HFF-Myc (cell line): ENCODE measurements at places on chromosomes 16 and 17.

DNA sequence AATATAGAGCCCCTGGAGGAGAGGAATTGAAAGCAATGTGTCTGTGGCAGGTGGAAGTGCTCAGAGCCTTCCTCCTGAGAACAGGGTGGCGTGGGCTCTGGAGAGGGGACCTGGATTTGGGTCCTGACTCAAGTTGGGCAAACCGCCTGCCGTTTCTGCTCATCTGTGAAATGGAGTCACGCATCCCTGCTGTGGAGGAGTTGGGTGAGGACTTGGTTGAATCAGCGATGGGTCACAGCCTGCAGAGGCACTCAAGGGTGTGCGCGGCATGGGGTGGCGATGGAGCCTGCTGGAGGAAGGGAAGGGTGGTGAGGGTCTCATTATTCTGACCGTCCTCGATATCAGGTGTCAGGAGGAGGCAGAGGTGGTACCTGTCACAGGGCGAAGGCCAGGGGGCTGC lies 3.1 kb downstream of the ADAD2 start:
- no peak for DNase-seq

- no peak for DNase-seq
These were observed 96.7 kb downstream of the TRIM37 start for GRCh38 chr17:59010026-59010425.

DNA sequence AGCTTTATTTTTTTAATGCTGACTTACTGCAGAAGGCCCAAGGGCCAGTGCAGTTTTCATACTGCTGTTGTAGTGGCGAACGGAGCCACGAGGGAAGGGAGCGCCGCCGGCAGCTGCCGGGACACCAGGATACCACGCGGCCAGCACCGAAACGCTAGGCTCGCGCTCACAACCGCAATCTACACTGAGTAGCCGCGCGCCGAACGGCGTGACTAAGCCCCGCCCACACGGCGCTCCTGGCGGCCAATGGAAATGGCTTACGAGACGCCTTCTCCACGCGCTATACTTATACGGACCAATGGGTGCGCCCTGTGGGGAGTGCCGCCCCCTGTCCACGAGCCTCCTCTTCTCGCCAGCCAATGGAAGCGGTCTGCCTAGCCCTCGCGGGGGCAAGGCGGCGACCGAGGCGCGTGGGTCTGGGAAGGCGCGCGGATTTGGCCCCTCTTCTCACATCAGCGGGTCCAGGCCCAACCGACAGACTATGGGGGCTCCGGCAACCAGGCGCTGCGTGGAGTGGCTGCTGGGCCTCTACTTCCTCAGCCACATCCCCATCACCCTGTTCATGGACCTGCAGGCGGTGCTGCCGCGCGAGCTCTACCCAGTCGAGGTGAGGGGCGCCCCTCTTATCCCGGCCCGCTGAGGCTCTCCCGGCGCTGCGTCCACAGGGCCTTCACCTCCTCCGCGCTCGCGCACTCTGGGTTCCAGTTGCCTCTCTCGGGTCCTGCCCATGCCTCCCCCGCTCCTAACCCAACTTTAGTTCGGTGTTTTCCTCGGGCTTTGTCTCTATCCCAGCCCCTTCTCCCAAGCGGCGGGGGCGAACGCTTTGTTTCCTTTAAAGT lies at the start of gene TMEM97:
Gene TMEM97 (plus strand): TSS at position 442 of the 839 bp plus-strand sequence. CDS start 40 bp downstream, at position 482.
- peak; percentile 91 for DNase-seq

- peak; percentile 29 for DNase-seq
These were observed 11.1 kb downstream of the TSPOAP1 start for GRCh38 chr17:58317421-58318064.

DNA sequence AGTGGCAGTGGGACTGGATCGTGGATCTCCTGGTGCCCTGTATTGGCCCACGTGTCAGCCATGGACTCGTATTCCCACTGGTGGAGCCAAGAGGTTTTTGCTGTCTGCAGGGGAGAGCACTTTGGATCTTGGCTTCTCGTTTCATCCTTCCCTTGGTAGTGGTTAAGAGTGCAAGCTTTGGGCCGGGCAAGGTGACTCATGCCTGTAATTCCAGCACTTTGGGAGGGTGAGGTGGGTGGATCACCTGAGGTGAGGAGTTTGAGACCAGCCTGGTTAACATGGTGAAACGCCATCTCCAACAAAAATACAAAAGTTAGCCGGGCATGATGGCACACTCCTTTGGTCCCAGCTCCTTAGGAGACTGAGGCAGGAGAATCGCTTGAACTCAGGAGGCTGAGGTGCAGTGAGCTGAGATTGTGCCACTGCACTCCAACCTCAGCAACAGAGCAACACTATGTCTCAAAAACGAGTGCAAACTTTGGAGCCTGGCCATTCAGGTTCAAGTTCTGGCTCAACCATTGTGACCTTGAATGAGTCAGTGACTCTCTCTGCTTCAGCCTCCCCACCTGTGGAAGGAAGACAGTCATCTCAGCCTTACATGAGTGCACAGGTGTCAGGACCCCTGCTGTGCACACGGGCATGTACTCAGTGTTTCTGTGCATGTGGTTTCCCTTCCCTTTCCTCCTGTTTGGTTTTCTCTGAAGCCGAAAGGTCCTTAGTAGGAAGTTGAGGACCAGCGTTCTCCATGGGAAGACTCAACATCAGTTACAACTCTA lies 57.4 kb downstream of the PLCG2 start:
- DNase-seq, result no peak
